CD4-positive, alpha-beta T cell treated with Interleukin-6 at 100 ng/mL for 8 hours (primary cell): ENCODE measurements at places on chromosomes 7 and 10.

GRCh38 chr7:191981-192649 is at the start of gene FAM20C:
FAM20C (plus strand) TSS chr7:192571; CDS start chr7:193200, 629 bp downstream.
- no peak for DNase-seq

DNA sequence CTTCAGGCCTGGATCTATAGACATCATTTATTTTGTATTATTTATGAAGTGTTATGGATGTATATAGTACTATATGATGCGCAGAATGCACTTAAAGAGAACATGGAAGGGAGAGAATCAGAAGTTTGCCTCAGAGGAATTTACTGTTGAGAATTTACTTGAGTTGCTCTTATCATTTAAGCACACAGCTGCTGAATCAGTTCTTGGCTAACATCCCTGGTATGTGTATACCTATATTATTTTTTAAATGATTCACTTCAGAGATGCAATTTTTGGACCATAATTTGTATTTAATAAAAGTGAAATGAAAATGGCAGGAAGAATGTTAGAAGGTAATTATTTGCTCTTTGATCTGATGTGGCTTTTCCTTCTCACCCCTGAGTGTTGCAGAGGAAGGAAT is 191.6 kb downstream of the BICC1 start:
- no peak for DNase-seq

DNA sequence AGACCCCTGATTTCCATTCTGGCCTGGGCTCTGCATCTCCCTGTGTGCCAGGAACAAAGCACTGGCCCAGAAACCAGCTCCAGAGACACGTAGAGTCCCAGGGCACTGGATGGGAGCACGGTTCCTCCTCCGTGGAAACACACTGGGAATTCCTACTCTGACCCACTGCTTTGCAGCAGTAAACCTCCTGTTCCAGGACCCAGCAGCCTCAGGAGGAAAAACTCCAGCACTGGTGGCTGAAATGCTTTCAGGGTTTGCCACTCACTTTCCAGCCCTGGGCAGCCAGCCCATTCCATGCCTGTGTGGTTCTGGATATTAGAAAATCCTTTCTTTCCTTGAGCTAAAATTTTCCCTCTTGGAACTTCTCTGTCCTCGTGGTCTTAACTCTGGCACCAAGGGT is 58.0 kb downstream of the FAM171A1 start:
- no peak for DNase-seq

GRCh38 chr7:72170475-72170874 is 241.7 kb downstream of the CALN1 start:
- no peak for DNase-seq

DNA sequence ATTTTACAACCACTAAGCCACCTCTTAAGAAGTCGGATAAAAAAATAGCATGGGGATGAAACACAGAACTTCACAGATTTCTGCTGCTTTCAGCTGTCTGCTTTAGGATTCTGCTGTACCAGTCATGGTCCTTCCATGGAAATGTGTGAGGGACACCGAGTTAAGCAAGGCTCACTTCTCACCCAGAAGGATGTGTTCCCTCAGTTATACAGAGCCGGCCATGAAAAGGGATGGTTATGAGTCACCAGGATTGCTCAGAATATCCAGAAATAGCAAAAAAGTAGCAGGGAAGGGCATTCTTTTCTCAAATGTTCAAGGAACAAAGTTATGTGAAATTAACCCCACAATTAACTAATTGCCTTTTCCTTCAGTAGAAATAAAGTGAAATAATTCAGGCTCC is 124.4 kb downstream of the AMPH start:
- DNase-seq: no peak

GRCh38 chr10:84294766-84295447 is 33.5 kb upstream of the CCSER2 start:
- DNase-seq: no peak

GRCh38 chr10:96873756-96874467 is 41.8 kb downstream of the LCOR start:
- no peak for DNase-seq

- DNase-seq: no peak
Measured at GRCh38 chr10:89392974-89393373, 551 bp downstream of the IFIT1 start.

GRCh38 chr10:71746344-71747037 is 26.8 kb downstream of the VSIR start:
- peak; percentile 35 for DNase-seq

DNA sequence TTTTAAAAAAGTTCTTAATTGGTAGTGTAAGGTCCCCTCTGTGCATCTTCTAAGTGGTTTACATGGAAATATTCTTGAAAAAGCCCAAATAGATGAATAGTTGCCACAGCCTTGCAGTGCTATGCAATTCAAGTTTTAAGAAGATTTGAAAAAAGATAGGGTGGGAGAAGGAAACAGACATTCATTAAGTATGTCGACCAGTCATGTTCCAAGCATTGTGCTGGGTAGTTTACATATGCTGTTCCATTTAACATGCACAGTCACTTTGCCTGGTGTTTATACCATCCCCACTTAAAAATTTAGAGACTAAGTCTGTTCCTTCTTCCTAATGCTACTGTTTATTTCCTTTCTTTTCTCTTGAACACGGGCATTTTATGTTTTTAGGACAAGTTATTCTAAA is 28.1 kb upstream of the NAMPT start:
- DNase-seq: no peak

DNA sequence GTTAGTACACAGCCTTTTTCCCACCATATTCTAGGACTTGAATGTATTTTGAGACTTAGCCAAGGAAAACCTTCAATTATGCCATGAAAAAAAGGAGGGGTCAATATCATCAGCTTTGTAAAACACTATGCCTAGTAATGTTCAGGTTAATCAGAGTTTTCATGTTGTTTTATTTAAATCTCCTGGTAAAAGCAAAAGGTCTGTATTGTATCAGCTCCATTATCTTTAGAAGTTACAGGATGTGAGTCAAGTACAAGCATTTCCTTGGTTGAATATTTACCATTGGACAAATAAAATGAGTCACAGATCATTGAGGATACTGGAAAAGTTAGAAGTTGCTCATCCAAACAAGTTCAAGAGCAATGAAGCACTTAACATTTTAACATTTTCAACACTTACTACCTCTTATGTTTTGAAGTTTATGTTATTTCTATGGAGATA is 89.9 kb upstream of the CAPZA2 start:
- DNase-seq: no peak

- peak; percentile 32 for DNase-seq
Measured at GRCh38 chr7:17118412-17118811, 180.0 kb upstream of the AHR start.

GRCh38 chr7:158695056-158695455 is 9.5 kb downstream of the NCAPG2 start:
- DNase-seq: no peak

- DNase-seq: no peak
Measured at GRCh38 chr10:29784175-29784773, 149.5 kb upstream of the SVIL start.

GRCh38 chr10:89348481-89348880 is 20.7 kb downstream of the IFIT3 start:
- DNase-seq: no peak

DNA sequence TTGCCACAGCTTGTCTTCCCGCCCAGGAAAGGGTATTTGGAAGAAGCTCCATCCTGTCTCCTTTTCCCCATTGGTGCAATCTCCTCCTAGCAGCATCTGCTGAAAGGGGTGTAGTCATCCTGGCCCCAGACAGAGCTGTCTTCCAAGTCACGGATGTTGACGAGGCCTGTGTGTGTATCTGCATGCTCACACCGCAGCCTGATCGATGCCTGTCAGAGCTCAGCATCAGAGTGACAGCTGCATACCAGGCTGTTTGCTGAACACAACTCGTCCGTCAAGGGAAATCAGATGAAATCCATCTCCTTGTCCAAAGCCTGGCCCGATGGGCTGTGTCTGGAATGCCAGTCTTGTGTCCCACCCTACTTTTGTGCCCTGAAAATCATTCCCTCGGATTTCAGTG is 21.2 kb upstream of the LRRC4 start:
- no peak for DNase-seq

- no peak for DNase-seq
Measured at GRCh38 chr10:35153716-35154115, 27.1 kb downstream of the CREM start.
